ENCODE measurements at places on chromosomes 11 and 22.
A peak's percentile ranks its signal among the peaks of the same experiment; 100 is the strongest.

GRCh38 chr11:127598476-127598875 is 597.9 kb upstream of the KIRREL3 start:
- H3K36me3 ChIP-seq, result no peaks in the 10 kb centered on the region
- DNase-seq, result no peak
- H3K27ac ChIP-seq, result no peak overlapping the region
- no peaks in the 10 kb centered on the region for H3K4me1 ChIP-seq

DNA sequence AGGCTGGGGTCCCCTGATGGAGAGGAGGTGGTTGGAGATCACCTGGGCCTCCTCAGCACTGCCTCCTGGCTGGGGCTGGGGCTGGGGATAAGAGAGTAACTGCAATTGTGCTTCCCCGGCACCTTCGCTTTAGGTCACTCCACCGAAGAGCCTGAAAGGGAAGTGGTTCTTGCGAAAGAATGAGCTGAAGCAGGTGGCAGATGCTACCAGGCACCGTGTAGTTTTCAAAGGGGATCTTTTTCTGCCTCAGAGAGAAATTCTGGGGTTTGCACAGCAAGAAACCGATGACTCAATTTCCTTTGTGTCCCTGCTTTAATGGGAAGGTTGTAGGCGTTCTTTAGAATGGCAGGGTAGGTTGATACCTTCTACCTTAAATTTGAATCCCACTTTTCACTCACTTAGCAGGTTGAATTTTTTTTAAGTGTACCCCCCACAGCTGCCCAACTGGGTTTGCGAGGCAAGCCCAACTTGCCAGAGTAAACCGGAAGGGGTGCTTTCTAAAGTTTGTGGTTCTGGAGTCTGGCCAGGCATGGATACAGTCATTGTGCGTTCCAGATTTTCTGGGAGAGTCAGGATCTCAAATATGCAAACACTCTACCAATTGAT is 5.3 kb downstream of the CD44 start:
- peak; percentile 91 for DNase-seq
- no peaks in the 10 kb centered on the region for H3K27me3 ChIP-seq
- peaks cover 94% of the 10 kb centered on the region for H3K36me3 ChIP-seq
- peaks cover 71% of the 10 kb centered on the region for H3K4me1 ChIP-seq

- H3K36me3 ChIP-seq, result no peaks in the 10 kb centered on the region
- H3K4me1 ChIP-seq, result peaks cover 15% of the 10 kb centered on the region
- peak overlapping the region; percentile 11 for H3K4me3 ChIP-seq
- H3K27me3 ChIP-seq, result peaks cover 7% of the 10 kb centered on the region
- H3K27ac ChIP-seq, result peak overlapping the region; percentile 52
Measured at GRCh38 chr11:75161506-75162095, 10.7 kb downstream of the SLCO2B1 start.

- no peak overlapping the region for H3K27ac ChIP-seq
- H3K27me3 ChIP-seq, result peaks cover 6% of the 10 kb centered on the region
- no peaks in the 10 kb centered on the region for H3K36me3 ChIP-seq
- DNase-seq, result no peak
- H3K4me1 ChIP-seq, result peaks cover 6% of the 10 kb centered on the region
Measured at GRCh38 chr11:102924851-102925380, 30.6 kb downstream of the MMP13 start.

GRCh38 chr11:71426413-71426812 is 21.8 kb downstream of the DHCR7 start:
- H3K27ac ChIP-seq, result no peak overlapping the region
- peaks cover 8% of the 10 kb centered on the region for H3K4me1 ChIP-seq
- H3K27me3 ChIP-seq, result no peaks in the 10 kb centered on the region
- DNase-seq, result no peak
- H3K36me3 ChIP-seq, result no peaks in the 10 kb centered on the region

- H3K4me1 ChIP-seq, result peaks cover 11% of the 10 kb centered on the region
- no peak overlapping the region for H3K4me3 ChIP-seq
- H3K27ac ChIP-seq, result no peak overlapping the region
- peaks cover 19% of the 10 kb centered on the region for H3K36me3 ChIP-seq
- no peak for DNase-seq
Measured at GRCh38 chr11:76025068-76025467, 181.2 kb downstream of the WNT11 start.

All from activated CD4-positive, alpha-beta T cell treated with anti-CD3 and anti-CD28 coated beads, Interleukin-2, amount 10 ng/mL, durations not matched to agents 24 days and 14 days (primary cell).